MCF 10A (cell line): ENCODE measurements at places on chromosomes 1 and 21.

- no peak for DNase-seq
These were observed 30.4 kb upstream of the EYA3 start for GRCh38 chr1:28118640-28119307.

GRCh38 chr1:240611619-240612480 is at the start of gene GREM2:
GREM2 (minus strand) TSS chr1:240612155; CDS start chr1:240493475, 118,680 bp downstream.
- DNase-seq, result peak; percentile 72

DNA sequence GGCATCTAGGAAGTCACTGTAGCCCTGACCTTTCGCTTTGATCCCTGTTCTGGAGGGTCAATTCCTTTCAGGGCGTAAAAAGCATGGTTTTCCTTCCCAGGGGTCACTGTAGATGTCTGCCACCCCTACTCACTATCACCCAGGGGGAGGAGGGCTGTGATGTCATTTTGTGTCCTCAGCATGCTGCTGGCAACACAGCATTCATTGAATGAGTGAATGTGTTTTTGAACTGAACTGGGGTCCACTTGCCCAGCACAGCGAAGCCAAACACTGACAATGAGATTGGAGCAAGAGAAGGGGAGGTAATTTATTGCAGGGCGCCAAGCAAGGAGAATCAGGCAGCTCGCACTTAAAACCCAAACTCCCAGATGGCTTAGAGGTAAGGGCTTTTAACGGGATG is 78.2 kb upstream of the PGBD5 start:
- DNase-seq, result no peak

- DNase-seq, result no peak
These were observed 111.4 kb upstream of the TIAM1 start for GRCh38 chr21:31455506-31455905.

DNA sequence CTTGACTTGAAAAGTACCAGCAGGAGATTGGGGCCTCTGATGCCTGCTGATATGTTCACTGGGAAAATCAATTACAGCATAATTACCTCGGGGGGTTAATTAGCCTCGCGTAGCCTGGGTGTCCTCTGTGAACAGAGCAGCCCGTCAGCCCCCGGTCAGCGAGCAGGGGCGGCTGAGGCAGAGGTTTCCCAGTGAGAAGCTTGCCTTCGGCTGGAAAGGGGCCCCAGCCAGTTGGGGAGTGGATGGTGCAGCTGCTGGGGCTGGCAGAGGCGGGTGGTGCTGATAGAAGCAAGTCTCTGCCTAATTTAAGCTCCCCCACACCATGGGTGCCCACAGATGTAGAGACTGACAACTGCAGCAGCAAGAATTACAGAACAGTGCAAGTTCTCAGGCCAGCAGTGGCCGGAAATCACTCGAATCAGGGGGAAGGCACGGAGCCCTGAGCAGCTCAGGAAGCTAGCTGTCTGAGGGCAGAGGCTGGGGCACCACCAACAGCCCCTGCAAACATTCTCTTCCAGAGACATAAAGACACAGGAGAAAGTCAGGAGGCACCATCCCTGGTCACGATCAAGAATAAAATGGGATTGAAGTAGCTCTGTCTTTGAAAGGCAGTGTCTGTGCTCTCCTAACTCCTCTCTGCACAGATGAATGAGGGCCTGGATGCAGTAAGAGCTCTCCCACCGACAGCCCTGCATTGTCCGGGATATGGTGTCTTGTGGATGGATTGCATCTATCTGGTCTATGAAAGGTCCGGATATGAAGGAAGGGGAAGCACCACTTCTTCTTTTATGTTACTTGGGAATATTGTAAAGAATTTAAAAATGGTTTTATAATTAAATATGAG is 166.5 kb upstream of the CD34 start:
- no peak for DNase-seq

DNA sequence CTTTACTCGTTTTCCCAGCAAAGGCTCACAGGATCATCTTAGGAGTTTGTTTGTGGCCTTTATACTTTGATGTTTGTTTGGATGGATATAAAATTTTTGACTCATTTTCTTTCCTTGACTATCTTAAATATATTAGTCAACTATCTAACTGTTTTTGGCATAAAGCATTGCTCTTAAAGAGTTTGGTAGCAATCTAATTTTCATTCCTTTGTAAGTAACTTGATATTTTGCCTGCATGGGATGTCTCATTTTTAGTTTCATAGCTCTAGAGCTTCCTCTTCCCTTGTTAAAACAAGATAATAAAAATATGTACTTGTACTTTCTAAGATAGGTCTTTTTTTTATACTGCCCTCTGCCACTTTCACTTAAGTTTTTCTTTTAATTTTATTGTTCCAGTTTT is 161.9 kb downstream of the MAGI3 start:
- DNase-seq, result no peak

DNA sequence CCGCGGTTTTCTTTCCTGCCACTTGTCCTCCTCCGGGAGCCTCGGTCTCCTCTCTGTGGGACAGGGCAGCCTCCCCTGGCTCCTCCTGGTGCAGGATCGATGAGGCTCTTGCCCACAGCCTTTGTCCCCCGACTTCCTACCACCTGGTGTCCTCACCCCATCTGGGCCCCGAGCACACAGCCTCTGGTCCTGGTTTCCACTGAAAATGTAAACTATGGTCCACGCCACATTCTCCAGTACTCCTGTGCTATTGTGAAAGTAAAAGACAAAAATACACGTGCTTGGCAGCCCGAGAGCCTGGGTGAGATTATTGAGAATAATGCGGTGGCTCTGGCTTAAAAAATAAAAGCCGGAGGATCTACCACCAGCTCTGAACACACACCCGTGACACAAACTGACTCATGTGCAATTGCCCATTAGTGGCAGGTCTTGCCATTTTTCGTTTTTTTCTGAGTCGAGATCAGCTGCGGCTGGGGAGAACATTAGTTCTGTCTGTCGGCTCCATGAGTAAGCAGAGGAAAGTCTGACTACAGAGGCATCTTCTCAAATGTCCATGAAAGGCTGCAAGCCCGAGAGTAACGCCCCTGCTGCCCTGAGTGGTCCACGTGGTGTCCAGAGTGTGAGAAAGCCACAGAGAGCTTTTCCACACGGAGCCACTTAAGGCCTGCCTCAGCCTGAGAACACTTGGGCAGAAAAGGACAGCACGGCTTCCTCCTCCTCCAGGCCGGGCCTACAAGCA is 5.7 kb upstream of the COL6A2 start:
- no peak for DNase-seq

DNA sequence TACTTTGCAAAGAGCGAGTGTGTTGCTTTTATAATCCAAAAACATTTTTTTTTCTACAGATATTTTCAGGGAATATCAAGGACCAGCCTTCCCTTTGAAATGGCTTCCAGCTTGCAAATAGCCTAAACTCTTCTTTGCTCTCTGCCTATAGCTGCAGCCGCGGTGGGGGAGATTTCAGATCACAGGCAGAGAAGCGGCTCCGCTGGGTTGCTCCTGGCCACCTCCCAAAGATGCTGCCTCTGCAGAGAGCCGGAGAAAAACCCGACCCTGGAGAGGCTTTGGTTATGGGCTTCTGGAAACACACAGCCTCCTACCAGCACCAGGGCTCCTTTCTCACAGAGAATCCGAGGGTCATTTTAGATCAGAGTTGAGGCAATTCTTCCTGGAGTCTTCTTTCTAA is 18.6 kb upstream of the PAX7 start:
- no peak for DNase-seq

- DNase-seq, result peak; percentile 41
These were observed 2162.7 kb downstream of the NCAM2 start for GRCh38 chr21:23160914-23161313.

GRCh38 chr1:198134252-198134651 is 22.5 kb upstream of the NEK7 start:
- no peak for DNase-seq

GRCh38 chr1:240149484-240150094 is 57.9 kb downstream of the FMN2 start:
- peak; percentile 75 for DNase-seq
